GOT3 (cell line): ENCODE measurements at places on chromosomes 6 and 20.

GRCh38 chr6:159017757-159018559, 18.0 kb upstream of the RSPH3 start:
- no peak for DNase-seq

DNA sequence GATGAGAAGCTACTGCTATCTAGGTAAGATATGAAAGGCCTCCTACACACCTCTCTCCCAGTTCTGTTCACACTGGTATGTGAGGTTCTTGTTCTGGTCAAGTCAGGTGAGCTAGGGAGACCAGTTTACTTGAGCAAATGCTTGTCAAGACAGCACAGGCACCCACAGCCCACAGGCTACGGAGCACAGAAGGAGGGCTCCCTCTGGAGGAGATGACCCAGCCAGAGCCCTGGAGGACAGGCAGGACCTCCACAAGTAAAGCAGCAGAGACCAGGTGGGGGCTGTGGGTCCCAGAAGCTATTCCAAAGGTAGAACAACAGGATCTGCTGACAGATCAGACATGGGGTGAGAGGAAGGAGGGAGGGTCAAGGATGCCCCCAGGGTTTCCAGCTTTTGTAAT, 13.2 kb downstream of the MMP24OS start:
- no peak for DNase-seq

DNA sequence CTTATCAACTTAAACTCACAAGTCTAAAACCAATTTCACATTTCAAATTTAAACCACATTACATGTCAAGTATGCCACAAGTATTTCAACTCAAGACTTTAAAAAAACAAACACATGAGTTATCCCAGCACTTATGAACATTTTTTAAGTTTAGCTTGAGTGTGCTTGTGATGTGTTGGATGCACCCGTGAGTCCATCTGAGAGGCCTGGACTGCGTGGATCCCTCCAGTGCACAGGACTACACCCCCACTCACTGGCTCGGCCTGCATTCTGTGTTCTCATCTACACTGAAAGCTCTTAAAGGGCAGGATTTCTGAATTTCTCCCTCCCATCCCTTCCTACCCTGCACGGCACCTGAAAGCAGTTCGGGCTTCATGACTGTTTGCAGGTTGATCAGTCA, 128.8 kb upstream of the CD93 start:
- DNase-seq, result no peak

DNA sequence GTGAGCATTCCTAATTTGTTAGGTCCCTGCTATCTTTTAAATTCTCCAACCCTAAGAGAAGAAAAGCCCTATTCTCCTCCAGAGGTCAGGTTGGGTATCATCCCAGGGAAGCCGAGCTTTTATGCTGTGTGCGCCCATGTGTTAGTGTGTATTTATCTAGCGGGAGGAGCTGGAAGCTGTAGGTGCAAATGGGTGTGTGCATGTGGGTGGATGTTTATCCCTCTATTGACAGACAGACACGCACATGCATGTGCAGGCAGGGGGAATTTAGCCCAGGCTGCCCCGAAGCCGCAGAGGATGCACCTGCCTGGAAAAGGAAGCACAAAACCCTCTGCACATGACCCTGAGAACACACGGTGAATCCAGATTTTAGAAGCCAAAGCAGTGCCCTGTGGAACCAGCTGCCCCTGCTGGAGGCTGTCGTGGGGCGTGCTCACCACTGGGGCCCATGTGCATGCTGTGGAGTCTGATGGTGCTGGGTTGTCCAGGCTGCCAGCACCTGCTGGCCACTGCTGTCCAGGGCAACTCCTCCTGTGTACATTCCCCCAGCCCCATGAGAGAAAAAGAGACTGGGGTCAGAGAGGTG, 397.5 kb downstream of the TAF4 start:
- DNase-seq, result no peak

GRCh38 chr6:135811644-135812526, 39.6 kb upstream of the PDE7B start:
- no peak for DNase-seq

DNA sequence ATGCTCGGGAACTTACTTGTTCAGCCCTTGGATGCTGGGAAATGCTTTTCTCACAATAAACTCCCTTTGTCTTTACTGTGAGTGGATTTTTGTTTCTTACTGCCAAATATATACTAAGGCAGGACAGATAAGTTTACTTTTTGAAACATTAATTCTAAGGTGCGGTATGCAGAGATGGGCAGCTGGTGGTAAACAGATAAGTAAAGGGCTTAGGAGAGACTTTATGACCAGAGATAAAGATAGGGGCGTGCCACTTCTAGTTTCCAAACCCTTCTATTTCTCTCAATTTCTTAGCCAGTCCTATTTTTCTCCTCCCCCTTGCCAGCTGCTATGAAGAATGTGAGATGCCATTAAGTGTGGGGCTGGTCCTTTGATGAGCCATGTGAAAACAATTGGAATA, 16.3 kb downstream of the SAMD3 start:
- DNase-seq, result no peak

- no peak for DNase-seq
These were observed 13.8 kb downstream of the SYTL3 start for GRCh38 chr6:158663625-158664165.

DNA sequence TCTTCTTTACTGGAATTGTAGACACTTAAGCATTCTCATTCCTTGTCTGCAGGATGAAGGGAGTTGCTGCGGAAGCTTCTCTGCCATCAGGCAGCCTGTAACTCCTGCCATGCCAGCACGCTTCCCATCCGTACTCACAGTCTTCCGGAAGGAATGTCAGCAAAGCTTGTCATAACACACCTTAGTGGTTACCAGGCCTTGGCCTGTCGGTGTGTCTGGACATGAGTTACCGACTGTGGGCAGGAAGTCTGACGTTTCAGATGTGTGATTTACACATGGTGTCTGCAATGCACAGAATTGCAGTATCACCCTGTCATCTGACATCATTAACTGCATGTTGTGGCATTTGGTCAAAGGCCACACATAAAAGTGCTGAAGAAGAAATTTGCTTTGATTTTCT, 102.2 kb downstream of the SLC24A3 start:
- no peak for DNase-seq
